ENCODE measurements at places on chromosomes 12 and 14.
A peak's percentile ranks its signal among the peaks of the same experiment; 100 is the strongest.

DNA sequence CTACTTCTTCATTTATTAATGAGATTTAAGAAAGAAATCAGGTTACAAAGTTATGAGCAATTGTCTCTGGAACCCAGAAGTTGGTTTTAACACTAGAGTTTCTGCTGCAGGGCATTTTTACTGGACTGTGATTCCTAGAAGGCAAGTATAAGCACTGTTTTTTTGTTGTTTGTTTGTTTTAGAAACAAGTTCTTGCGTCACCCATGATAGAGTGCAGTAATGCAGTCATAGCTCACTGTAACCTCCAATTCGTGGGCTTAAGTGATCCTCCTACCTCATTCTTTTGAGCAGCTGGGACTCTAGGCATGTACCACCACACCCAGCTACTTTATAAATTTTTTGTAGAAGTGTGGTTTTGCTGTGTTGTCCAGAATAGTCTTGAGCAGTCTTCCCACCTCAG lies 25.6 kb downstream of the RAP1B start:
- peaks cover 50% of the 10 kb centered on the region for H3K4me1 ChIP-seq
- peak overlapping the region; percentile 8 for H3K27ac ChIP-seq
- no peak for ATAC-seq
- peaks cover 73% of the 10 kb centered on the region for H3K36me3 ChIP-seq
- no peaks in the 10 kb centered on the region for H3K27me3 ChIP-seq

- no peaks in the 10 kb centered on the region for H3K36me3 ChIP-seq
- no peaks in the 10 kb centered on the region for H3K27me3 ChIP-seq
- peaks cover 8% of the 10 kb centered on the region for H3K4me1 ChIP-seq
- H3K27ac ChIP-seq, result peak overlapping the region; percentile 55
These were observed 53.6 kb downstream of the ARL6IP4 start for GRCh38 chr12:123034022-123034541.

- H3K27me3 ChIP-seq, result no peaks in the 10 kb centered on the region
- H3K4me1 ChIP-seq, result no peaks in the 10 kb centered on the region
- peak overlapping the region; percentile 75 for H3K4me3 ChIP-seq
- ATAC-seq, result peak; percentile 91
- H3K27ac ChIP-seq, result no peak overlapping the region
These were observed 13.1 kb upstream of the CHD4 start for GRCh38 chr12:6620137-6620884.

DNA sequence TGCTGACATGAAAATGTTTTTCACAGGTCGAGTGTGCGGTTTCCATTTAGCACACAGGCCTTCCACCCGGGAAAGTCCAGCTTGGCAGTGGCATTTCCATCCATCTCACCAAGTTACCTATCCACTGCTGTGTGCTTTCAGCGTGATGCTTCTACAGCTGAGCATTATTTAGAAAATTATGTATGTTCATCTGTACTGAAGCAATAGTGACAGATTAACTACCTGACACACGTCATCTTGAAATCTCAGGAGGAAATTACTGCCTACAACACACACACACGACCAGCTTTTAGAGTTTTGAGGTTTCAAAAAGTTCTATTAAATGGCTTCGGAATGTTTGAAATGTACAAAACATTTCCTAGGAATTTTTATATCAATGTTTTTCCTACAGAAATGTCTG lies 39.4 kb downstream of the IFNG-AS1 start:
- H3K27ac ChIP-seq, result no peak overlapping the region
- H3K27me3 ChIP-seq, result peaks cover 13% of the 10 kb centered on the region
- peak overlapping the region; percentile 0 for H3K4me3 ChIP-seq
- ATAC-seq, result no peak

GRCh38 chr14:56224229-56224628 lies 106.0 kb downstream of the PELI2 start:
- no peaks in the 10 kb centered on the region for H3K36me3 ChIP-seq
- no peak overlapping the region for H3K27ac ChIP-seq
- ATAC-seq, result no peak
- H3K4me3 ChIP-seq, result no peak overlapping the region
- no peaks in the 10 kb centered on the region for H3K4me1 ChIP-seq

DNA sequence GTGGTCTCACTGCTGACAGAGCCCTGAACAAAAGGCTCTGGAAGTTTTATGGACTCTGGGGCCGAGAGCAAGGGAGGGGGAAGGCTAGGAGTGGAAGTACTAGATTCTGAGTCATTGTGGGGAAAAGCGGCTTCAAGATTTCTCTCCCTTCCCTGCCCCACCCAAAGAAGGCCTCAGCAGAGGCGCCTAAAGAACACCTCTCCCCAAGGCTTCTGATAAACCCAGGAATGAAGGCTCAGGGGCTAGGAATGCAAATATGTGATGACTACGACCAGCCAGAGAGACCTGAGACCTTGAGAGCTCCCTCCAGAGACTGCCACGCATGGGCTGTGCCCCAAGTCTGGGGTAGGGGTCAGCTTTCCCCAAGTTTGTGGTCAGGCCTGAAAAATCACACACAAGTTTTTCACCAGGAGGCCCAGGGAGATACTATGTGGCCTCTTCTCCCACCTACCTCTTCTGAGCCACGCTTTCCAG lies 130.7 kb upstream of the HIF1A start:
- ATAC-seq, result no peak
- no peaks in the 10 kb centered on the region for H3K27me3 ChIP-seq
- peaks cover 68% of the 10 kb centered on the region for H3K4me1 ChIP-seq
- H3K36me3 ChIP-seq, result no peaks in the 10 kb centered on the region
- H3K27ac ChIP-seq, result peak overlapping the region; percentile 94

DNA sequence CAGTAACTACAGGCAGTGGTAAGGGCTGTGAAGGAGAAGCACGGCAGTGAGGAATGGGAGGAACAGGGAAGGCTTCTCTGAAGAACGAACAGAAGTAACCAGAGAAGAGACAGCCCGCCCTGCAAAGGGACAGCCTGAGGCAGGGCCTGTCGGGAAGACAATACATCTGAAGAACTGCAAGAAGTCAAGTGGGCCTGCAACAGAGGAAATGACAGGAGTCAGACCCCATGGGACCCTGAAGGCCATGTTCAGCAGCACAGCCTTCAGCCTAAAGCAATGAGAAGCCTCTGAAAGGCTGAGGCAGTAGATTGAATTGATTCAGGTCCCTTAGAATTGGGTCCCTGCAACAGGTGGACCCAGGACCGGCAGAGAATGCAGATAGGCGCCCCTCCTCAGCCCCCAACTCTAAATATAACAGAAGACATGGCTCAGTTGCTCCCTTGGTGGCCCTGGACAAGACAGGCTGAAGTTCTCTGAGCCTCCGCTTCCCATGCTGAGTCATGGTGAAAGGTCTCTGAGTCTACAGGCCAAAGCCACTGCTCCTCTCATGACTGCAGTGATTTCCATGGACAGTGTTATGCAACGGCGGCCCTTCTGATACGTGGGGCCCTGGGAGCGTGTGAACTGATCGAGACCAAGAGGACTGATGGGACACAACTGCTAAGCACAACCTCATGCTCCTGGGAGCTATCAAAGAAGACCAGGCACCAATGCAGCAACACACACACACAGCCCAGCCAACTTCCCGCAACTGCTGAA lies 10.8 kb upstream of the ACTR6 start:
- peaks cover 19% of the 10 kb centered on the region for H3K36me3 ChIP-seq
- H3K4me1 ChIP-seq, result no peaks in the 10 kb centered on the region
- H3K27me3 ChIP-seq, result no peaks in the 10 kb centered on the region
- no peak for ATAC-seq
- no peak overlapping the region for H3K27ac ChIP-seq

DNA sequence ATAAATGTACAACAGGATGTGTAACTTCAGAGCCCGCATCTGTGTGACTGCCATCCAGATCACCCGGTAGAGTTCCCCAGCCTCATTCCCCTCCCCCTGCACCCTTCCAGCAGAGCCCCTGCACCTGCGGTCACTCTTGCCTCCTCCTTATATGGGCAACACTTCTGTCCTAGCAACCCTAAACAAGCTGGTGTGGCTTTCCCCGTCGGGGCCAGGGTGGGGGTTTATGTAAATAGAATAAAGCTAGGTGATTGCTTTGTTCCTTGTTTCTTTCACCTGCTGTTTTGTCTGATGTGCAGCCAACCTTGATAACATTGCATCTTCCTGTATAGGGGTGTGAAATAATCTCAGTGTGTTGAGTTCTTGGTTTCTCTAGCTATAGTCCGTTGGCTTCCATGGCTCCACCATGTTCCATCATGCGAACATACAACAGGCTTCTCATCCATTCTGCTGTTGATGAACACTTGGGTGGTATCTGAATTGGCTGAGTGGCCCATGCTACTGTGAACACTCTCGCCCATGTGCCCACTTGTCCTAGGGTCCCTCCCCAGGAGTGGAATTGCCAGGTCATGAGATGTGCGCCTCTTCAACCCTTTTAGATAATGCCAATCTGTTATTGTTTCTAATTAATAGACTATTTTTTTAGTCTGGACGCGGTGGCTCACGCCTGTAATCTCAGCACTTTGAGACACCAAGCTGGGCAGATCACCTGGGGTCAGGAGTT lies 102.2 kb downstream of the KIF26A start:
- no peaks in the 10 kb centered on the region for H3K4me1 ChIP-seq
- no peak for ATAC-seq
- H3K36me3 ChIP-seq, result no peaks in the 10 kb centered on the region
- no peak overlapping the region for H3K27ac ChIP-seq

DNA sequence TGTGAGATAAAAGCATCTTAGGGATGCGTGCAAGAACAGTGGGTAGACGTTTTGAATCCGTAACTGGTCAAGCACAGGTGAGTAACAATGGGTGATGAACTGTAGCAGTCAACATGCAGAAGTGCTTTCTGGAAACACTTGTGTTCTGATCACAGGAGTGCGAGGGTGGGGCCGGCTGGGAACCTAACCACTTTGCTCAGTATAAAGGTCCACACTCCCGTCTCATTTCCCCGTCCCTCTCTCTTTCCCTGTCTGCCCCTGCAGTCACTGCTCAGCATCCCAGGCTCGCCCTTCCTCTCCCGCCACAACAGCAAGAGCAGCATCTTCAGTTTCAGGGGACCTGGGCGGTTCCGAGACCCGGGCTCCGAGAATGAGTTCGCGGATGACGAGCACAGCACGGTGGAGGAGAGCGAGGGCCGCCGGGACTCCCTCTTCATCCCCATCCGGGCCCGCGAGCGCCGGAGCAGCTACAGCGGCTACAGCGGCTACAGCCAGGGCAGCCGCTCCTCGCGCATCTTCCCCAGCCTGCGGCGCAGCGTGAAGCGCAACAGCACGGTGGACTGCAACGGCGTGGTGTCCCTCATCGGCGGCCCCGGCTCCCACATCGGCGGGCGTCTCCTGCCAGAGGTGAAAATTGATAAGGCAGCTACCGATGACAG lies 127.1 kb downstream of the FIGNL2 start:
- peaks cover 7% of the 10 kb centered on the region for H3K4me1 ChIP-seq
- no peaks in the 10 kb centered on the region for H3K36me3 ChIP-seq
- peak overlapping the region; percentile 22 for H3K4me3 ChIP-seq
- H3K27me3 ChIP-seq, result peaks cover 21% of the 10 kb centered on the region
- H3K27ac ChIP-seq, result no peak overlapping the region

DNA sequence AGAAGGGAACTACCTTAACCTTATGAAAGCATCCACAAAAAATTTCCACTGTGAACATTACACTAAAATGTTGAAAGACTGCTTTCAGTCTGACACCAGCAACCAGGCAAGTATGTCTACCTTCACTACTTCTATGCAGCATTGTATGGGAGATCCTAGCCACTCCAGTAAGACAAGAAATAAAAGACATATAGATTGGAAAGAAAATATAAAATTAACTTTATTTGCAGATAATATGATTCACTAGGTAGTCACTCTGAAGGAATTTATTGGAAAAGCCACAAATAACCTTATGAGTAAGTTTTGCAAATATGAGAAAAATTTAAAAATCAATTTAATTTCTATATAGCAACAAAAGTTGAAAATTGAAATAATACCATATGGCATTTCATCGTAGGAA lies 172.0 kb downstream of the RERGL start:
- H3K27ac ChIP-seq, result no peak overlapping the region
- H3K4me1 ChIP-seq, result no peaks in the 10 kb centered on the region
- no peak overlapping the region for H3K4me3 ChIP-seq
- ATAC-seq, result no peak

- no peak for ATAC-seq
- H3K36me3 ChIP-seq, result no peaks in the 10 kb centered on the region
- H3K27ac ChIP-seq, result no peak overlapping the region
- H3K27me3 ChIP-seq, result peaks cover 19% of the 10 kb centered on the region
- H3K4me1 ChIP-seq, result no peaks in the 10 kb centered on the region
These were observed 121.1 kb upstream of the EEA1 start for GRCh38 chr12:93050026-93050747.

DNA sequence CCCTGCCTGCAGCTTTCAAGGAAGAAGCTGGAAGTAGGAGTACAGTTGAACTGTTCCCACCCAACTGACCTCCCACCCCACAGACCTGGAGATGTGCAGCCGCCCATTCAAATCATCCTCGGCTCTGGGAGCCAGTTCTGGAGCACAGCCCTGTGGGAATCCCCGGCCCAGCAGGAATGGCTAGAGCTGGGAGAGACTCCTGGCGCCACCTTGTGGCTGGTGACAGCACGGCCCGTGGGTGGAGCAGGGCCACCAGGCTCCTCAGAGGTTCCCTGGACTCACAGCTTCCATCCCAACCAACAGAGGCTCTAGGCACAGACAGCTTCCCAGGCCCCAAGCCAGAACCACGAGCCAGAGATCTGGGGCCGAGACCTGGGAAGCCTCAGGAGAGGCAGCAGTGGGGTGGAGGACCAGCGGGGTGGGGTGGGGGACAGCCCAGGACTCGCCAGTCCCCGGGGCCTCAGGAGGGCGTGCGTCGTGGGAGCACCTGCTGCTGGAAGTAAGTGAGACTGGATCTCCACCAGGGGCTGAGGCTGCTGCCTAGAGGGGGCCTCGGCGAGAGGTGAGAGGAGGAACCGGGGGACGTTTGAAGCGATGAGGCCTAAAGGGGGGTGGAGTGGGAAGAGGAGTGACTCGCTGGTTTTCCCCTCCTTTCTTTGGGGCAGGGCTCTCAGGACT lies 43.4 kb downstream of the RNF34 start:
- ATAC-seq, result peak; percentile 86
- peaks cover 79% of the 10 kb centered on the region for H3K36me3 ChIP-seq
- no peaks in the 10 kb centered on the region for H3K27me3 ChIP-seq
- no peaks in the 10 kb centered on the region for H3K4me1 ChIP-seq
- no peak overlapping the region for H3K4me3 ChIP-seq
- H3K27ac ChIP-seq, result no peak overlapping the region

GRCh38 chr12:41436076-41436475 lies 248.0 kb downstream of the PDZRN4 start:
- ATAC-seq, result no peak
- H3K4me1 ChIP-seq, result no peaks in the 10 kb centered on the region
- no peak overlapping the region for H3K27ac ChIP-seq
- H3K27me3 ChIP-seq, result peaks cover 6% of the 10 kb centered on the region
- no peaks in the 10 kb centered on the region for H3K36me3 ChIP-seq

DNA sequence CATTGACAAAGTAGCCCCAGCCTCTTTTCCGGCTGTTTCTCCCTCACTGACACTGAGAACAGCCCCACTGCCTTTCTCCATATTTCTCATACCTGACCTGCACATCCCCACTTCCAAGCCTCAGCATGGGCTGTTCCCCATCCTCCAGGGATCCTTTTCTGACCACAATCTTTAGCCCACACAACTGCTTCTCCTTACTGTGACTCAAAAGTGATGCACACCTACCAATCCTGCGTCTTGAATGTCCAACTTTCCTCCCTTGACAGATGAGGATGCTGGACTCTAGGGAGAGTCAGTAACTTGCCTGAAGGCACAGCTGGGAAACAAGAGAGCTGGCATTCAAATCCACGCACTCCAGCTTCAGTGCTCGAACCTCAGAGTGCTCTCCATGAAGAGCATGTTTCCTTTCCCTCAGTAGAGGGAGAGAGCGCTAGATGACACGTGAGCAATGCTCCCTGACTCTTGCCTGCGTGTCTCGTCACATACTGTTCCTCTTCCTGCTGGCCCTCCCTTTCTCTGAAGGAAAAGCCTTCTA lies 75.6 kb downstream of the NTF3 start:
- no peak overlapping the region for H3K27ac ChIP-seq
- peaks cover 12% of the 10 kb centered on the region for H3K27me3 ChIP-seq
- no peak for ATAC-seq
- no peak overlapping the region for H3K4me3 ChIP-seq
- H3K4me1 ChIP-seq, result no peaks in the 10 kb centered on the region
